ENCODE measurements at places on chromosomes 11 and 22.

GRCh38 chr11:127632546-127632945 lies 632.0 kb upstream of the KIRREL3 start:
- DNase-seq, result no peak

DNA sequence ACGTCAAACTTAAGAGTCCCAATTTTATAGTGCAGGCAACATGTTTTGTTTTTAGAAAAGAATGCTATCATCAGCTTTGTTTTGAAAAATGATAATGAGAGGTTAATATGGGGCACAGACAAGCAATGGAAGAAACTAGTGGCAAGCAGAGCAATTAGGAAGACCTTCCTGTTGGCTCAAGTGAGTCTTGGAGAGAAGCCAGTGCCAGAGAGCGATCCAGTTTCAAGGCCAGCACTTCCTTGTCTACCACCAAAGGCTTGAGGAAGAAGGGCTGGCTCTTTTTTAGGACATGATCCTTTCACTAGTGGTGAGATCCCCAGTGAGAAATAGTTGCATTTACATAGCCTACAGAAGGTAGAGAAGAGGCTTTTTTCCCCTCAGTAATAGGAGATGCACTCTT lies 1340.7 kb downstream of the LRRC4C start:
- no peak for DNase-seq

DNA sequence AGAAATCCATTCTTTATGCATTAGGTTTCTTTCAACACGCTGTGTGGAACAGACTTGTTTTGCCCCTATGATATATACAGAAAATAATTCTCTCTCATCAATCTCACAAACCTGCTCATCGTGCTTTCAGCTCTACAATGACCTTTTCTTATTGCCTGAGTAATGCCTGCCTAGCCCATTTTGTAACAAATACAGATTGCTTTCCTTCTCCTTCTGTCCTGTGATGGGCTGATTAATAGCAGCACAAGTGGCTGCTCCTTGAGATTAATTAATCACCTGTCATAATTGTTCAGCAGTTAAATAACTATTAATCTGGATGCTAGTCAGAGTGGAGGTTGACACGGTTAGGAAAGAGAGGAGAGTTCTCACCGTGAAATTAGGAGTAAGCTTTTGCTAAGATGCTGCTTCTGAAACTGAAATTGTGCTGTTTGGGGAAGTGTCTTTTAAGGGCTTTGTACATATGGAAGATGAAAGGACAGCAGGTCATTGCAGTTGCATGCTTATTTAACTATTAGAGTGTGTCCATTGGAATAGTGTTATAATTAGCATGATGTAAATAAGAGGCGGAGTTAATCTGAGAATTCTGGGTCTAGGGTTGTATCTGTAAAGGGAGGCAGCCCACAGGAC lies 1430.5 kb downstream of the FAM181B start:
- DNase-seq, result no peak

- no peak for DNase-seq
These were observed 23.6 kb downstream of the MYEOV start for GRCh38 chr11:69317401-69318092.

DNA sequence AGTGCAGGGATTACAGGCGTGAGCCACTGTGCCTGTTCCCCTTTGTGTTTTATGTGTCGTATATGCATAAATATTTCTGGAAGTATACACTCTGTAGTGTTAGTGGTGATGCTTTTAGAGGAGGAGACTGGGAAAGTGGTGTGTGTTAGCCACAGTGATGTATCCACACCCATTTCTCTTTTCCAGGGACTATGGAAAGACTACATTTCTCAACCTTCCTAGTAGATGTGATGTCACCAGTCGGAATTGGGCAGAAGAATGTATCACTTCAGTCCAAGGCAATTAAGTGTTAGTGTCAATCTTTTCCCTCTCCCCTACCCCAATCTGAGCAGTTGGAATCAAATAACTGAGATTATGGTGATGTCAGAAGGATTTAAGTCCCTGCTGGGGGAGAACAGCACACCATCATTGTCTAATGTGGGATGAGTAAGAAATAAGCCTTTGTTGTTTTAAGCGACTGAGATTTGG lies 5.8 kb upstream of the ATG16L2 start:
- no peak for DNase-seq

- DNase-seq, result no peak
These were observed 10.6 kb downstream of the BCO2 start for GRCh38 chr11:112185883-112186282.

- no peak for DNase-seq
These were observed 27.7 kb upstream of the PPP2R1B start for GRCh38 chr11:111793863-111794262.

DNA sequence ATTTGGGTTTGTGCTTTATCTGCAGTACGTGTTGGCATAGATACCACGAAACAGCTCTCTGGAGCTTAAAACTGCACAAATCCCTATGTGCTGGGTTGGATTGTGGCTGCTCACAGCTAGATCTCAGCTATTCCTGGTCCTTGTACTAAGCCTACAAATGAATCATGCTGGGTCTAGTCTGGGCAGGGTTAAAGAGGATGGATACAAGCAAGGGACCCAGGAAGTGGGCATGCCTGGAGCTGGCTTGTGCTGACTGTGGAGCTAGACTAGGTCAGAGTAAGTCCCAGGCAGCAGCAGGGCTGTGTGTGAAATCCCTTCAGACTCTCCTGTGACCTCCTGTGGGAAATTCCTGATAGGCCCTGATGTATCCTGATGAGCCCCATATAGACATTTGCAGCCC lies 3.9 kb upstream of the E2F8 start:
- DNase-seq, result no peak

- DNase-seq, result no peak
These were observed 128.3 kb downstream of the NAV2 start for GRCh38 chr11:19840961-19841360.

DNA sequence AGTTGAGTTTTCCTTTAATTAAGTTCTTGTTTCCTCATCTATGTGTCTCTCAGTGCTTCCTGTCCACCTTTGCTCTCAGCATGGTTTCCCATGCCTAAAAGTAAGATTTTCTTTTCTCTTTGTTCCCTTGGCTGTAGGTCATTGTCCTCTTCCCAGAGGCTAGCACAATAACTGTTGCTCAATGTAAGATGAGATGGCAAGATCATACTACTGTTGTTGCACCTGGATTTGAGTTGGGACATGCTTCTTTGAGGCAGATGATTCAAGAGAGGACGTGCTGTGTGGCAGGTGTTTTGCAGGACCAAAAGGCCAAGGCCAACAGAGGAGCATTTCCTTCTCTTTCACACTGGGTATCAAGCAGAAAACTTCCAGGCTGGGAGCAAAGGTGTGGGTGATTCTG lies 11.3 kb upstream of the NELL1 start:
- DNase-seq, result no peak

DNA sequence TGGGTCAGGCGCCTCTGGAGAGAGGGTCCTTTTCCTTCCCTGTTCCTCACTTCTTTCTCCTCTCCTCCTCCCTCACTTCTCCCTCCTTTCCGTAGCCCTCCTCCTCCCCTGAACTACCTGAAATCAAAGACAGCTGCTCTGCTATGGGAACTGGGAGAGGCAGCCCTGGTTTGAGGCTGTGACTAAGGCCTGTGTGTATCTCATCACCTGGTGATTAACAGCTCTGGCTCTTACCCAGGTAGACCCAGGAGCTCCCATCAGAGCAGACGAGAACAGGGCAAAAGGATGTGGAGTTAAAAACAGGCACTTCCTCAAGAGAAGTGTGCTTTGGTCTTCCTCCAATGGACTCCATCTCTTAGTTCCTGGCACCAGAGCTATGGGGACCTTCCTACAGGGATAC lies 5.8 kb downstream of the ISX start:
- DNase-seq, result no peak

DNA sequence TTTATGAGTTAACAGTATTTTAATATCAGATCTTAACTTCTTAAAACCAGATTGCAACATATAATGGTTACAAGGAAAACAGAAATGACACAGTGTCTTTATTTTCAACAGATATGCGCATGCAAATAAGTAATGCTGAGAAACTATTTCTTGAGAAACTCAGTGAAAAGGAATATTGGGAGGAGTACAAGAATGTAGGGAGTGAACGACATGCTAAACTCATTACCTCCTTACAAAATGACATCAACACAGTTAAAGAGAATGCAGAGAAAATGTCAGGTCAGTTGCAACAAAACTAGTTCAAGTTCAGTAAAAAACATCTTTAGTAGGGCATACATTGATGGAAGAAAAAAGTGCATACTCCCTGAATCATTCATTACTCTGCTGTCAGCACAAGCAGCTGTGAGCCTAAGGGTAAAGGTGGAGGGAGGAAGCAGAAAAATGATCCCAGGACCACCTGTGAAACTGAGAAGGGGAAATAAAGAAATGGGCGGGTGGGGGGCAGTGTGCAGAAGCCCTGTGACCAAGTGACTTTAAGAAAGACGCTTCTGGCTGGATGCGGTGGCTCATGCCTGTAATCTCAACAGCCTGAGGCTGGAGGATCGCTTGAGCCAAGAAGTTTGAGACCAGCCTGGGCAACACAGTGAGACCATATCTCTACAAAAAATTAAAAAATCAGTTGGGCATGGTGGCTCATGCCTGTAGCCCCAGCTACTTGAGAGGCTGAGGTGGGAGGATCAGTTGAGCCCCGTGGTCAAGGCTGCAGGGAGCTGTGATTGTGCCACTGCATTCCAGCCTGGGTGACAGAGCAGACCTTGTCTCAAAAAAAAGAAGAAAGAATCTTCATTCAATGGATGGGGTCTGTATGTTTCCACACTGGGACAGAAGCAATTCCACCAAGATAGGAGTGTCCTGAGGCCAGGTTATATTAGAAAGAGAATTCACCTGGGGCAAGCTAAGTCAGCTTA lies 31.2 kb downstream of the CCDC83 start:
- DNase-seq, result no peak

DNA sequence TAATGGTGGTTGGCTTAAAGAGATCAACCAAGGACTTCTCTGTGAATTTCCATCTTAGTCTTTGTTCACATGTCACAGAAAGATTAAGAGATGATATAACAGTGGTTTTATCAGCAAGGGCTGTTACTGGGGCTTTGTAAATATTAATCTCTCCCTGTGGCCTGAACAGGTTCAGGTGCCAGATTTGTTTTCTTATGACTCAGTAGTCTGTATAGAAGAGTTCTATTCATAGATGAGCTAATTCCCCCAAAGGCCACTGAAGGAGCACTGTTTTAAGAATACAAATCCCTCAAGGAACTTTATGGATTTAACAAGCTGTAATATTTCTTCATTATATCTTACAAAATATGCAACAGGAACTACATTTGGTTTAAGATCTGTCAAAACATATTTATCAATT lies 50.4 kb downstream of the TCP11L1 start:
- DNase-seq, result no peak

DNA sequence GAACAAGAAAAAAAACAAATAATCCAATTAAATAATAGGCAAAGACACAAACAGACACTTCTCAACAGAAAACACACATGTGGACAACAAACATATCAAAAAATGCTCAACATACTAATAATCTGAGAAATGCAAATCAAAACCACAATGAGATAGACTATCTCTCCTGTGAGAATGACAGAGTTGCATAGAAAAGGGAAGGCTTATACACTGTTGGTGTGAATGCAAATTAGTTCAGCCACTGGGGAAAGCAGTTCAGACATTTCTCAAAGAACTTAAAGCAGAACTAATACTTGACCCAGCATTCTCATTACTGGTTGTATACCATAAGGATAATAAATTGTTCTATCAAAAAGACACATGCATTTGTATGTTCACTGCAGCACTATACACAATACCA lies 637.8 kb upstream of the LUZP2 start:
- no peak for DNase-seq

DNA sequence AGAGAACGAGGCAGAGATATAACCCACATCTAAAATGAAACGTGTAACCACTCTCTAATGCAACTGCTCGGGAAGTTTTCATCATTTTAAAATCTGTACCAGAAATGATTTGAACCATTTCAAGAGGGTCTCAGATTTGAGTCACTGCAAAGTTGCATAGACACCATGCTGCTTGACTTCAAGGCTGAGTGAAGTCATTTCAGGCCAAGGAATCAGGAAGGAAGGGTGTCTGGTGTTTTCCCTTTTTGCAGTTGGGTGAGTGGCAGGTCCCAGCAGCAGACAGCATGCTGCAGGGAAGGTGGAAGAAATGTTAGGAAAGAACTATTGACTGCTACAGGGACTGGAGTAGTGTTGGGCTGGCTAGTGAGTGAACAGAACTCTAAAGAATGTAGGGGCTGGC lies 16.5 kb downstream of the TANGO2 start:
- no peak for DNase-seq

Data from immature natural killer cell (primary cell).